ENCODE measurements at places on chromosomes 5 and 9. TPM values are rescaled to one million over a fixed set of nuclear protein-coding genes. Genes with fewer than 3 reads are reported as not detected.
A peak's percentile ranks its signal among the peaks of the same experiment; 100 is the strongest.

DNA sequence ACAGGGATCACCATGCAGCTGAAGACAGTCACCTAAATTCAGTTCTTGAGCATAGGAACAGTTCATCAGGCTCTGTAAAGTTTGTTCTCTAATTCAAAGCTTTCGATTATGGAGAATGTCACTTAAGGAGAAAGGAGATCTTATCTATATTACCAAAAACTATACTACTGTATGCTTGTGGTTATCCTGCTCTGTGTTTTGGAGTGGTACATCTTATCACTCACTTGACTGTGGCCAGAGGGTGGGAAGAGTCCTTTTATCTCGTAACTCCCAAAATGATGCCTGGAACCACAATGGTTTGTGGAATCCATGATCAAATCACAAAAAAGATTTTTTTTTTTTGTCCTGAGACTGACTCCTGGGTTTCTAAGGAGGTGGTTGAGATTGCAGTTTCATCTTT lies 230.7 kb downstream of the COMMD10 start:
- no peak for DNase-seq

DNA sequence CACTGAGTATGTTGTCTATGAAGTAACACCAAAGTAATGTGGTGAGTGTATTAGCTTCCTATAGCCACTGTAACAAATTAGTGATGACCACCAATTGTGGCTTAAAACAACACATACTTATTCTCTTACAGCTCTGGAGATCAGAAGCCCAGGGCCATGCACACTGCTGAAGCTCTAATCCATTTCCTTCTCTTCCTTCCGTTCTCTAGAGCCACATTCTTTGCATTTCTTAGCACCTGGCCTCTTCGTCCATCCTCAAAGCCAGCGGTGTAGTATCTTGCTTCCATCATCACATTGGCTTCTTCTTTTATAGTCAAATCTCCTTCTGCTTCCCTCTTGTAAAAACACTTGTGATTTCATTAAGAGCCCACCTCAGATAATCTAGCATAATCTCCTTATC lies 230.3 kb upstream of the RFX3 start:
- no peak for DNase-seq

Gene WWC1
- total RNA-seq = 48.4 TPM

GRCh38 chr5:127298656-127299055 lies 8.1 kb downstream of the MEGF10 start:
- no peak for DNase-seq

GRCh38 chr5:91978221-91978882 lies 595.2 kb upstream of the ARRDC3 start:
- DNase-seq = no peak

DNA sequence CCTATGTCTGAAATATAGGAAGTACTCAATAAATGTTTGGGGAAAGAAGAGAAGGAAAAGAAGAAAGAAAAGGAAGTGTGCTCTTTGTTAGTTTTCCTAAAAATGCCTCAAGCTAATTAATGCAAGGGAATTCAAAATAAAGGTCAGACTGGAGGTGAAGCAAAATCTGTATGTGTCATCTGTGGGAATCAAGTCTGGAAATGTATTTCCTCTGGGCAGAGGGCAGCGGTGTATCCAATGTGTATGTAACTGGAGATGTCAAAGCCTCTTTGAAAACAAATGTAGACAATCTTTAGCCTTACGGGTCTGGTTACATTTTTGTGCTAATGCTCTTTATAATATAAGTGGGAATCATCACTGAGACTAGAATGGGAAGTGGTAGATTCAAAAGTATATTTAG lies 471.4 kb downstream of the MAN2A1 start:
- DNase-seq = no peak

Gene PCDHB10
- total RNA-seq = 1.9 TPM

DNA sequence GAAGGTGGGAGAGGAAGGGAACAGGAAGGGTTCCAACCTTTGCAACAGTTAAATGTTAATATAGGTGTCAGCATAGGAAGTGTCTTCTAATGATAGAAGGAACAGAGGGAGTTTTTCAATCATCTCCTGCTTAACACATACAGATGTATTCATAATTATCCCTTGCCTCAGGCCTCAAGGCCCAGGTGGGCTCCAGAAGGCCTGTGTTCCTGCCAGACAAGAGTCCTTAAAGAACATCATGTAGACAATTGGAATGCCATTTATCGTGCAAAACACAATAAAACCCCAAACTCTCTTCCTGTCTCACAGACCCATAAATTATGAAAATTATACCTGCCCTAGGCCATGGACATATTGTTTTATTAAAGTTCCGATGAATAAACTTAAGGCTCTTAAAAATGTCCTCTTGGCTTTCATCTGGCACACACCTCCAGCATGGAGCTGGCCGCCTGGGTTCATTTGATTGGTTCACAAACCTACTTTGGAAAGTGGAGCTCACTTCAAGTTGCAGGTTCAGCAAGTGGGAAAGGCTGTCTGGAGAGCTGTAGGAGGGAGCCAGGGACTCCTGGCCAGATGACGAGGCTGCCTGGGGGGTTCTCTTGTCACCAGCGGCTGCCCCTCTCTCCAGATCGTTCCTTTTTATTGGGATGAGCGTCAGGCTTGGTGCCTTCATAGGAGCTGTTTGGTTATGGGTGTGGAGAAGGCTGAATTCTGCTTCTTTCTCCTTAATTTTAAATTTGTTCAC lies 17.5 kb downstream of the SPRY4 start:
- no peak for DNase-seq

Gene SHISAL2B
- total RNA-seq = 0.34 TPM

Gene PCA3
- 0.09 TPM for total RNA-seq

- no peak for DNase-seq
Measured at GRCh38 chr5:80198399-80198798, 57.4 kb downstream of the SERINC5 start.

- peak; percentile 36 for DNase-seq
Measured at GRCh38 chr5:24623031-24623430, 21.7 kb downstream of the CDH10 start.

DNA sequence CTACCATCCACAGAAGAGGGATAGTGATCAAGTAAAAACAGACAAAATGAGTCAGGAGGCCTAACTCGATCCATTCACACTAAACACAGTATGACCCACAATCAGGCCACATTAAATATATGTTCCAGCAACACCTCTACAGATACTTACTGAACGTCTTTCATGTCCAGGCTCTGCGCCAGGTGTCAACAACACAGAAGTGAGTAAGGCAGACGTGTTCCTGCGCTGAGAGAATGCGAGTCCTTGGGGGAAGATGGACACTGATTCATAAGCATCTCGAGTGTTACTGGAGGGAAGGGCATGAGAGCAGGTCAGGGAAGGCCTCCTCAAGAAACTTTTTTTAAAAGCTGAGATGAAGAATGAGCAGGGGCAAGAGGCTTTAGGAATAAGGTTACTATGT lies 164.3 kb upstream of the CLINT1 start:
- DNase-seq = no peak

- no peak for DNase-seq
Measured at GRCh38 chr5:142615948-142616347, 69.9 kb downstream of the FGF1 start.

DNA sequence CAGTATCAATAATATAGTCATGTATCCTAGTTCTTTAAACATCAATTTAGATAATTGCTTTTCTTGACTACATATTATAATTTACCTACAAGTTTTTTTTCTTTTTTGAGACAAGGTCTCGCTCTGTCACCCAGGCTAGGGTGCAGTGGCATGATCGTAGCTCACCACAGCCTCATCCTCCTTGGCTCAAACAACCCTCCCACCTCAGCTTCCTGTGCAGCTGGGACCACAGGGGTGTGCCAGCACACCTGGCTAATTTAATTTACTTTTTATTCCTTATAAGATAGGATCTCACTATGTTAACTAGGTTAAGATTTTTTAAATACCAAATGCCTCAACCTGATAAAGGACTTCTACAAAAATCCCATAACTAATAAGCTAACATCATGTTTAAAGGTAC lies 21.1 kb downstream of the UIMC1 start:
- DNase-seq = no peak

DNA sequence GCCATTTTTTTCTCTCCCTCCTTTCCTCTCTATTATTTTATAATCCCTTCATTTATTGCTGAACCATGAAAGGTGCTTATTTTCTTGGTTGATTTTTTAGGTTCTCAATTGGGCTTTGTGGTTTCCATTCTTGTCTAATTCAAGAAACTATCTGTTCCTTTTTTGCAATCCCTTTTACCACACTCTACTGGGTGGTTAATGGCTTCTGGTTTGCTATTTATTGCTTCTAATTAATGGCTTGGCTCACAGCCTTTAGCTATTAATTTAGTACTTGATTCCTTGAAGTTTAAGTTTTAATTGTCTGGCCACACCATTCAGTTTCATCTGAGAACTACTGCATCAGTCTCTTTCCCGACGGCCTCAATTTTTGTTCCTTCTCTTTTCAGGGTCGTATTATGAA lies 5.6 kb downstream of the FRRS1L start:
- DNase-seq = no peak

GRCh38 chr9:1170918-1171317 lies 120.8 kb downstream of the DMRT2 start:
- DNase-seq = no peak

Gene ZNF883
- 0.74 TPM for total RNA-seq

Gene PCAT7
- total RNA-seq = not detected

Gene SAXO1
- total RNA-seq = 0.54 TPM

DNA sequence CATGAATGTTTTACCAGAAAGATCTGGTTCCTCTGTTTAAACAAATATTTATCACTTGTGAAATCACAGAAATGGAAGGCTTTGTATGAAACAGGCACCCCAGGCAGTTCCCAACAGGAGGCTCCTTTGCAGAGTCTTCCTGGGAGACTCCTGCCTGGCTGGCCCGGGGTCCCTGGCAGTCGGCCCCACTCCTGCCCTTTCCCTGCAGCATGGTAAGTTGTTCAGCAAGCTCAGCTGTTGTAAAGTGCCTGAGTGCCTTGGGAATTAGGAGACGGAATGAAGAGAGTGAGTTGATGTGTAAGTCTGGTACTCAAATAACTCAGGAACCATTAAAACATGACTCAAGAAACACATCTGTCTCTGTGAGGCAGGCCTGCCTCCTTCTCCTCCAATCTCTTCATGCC lies 17.5 kb upstream of the LHFPL2 start:
- DNase-seq = no peak

DNA sequence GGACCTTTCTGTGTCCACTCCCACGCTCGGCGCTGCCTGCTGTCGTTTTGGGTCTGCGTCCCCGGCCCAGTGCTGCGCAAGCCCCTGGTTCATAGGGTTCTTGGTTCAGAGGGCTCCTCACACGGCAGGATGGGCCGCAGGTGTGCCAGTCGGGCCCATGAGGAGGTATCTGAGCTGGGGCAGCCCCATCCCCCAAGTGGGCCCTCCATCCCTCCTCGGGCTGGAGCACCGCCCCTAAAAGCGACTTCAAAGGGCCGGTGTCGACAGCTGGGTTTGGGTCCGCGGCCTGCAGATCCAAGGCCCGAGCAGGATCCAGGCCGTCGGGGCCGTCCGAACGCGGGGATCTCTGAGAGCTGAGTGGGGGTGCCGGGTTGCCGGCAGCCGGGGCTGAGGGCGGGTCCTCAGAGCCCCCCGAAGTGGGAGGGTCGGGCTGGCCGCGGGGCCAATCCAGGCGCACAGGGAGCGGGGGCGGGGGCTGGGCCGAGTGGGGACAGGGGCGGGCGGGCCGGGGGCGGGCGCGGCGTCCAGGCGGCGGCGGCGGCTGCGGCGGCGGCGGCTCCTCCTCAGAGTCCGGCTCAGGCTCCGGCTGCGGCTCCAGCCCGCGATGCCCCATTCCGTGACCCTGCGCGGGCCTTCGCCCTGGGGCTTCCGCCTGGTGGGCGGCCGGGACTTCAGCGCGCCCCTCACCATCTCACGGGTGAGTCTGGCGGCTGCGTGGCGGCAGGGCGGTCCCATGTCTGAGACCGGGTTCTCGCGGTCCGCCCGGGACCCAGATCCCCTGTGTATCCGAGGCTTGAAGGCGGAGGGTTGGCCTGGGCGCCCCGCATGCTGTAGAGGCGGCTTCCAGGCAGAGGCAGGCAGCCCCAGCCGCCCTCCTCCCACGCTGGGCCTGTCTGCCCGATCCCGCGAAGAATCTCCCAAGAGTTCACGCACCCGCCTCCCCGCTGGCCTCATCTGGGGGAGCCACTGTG lies at the start of gene PDLIM4:
Gene PDLIM4, plus strand, starts transcription at position 566 of the 971 bp plus-strand sequence. Its CDS starts 39 bp downstream, at position 605.
- DNase-seq = peak; percentile 78

DNA sequence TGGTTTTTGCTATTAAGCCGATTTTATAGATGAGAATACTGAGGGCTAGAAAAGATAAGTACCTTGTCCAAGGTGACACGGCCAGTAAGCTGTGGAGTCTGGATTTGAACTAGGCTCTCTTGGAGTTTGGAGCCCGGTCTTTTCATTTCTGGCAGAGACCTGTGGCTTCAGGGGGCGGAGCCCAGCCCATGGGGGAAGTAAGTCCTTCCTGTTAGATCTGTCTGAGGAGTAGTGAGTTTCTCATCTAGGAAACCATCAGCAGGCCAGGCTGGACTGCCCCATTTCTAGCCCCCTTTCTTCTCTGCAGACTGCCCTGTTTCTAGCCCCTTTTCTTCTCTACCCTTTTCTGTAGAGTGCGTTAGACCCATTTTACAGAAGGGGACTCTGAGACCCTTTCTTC lies 521 bp upstream of the PTGS1 start:
- no peak for DNase-seq

Gene FOXI1
- total RNA-seq = not detected

Gene SEMA4D
- 61.5 TPM for total RNA-seq

DNA sequence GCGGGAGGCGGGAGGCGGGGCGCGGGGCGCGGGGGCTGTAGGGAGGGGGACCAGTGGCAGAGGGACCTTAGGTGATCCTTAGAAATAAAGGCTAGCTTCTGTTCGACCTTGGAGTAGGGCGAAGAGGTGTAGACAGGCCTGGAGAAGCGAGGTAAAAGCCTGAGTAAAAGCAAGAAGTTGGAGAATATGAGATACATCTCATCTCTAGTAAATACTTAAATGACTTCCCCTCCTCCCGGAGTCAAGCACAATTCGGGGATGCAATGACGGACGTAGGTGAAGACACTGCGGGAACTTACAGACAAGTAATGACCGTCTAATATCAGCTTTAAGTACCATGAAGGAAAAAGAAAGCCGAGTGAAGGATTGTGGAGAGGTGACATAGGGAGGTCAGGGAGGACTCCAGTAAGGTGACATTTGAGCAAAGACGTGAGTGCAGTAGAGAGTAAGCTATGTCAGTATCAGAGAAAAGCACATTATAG lies 466 bp downstream of the SMC2 start:
- DNase-seq = no peak

Gene CCDC192
- total RNA-seq = 0.40 TPM

Gene FOXD4L6
- 0.31 TPM for total RNA-seq

Gene KCNV2
- total RNA-seq = not detected

- no peak for DNase-seq
Measured at GRCh38 chr5:1052641-1053390, 44.2 kb downstream of the NKD2 start.

- DNase-seq = no peak
Measured at GRCh38 chr9:76027416-76027815, 136.9 kb downstream of the PCSK5 start.

- DNase-seq = no peak
Measured at GRCh38 chr9:27335075-27335474, 38.1 kb upstream of the EQTN start.

- DNase-seq = no peak
Measured at GRCh38 chr9:133852431-133852830, 114.3 kb upstream of the SARDH start.

DNA sequence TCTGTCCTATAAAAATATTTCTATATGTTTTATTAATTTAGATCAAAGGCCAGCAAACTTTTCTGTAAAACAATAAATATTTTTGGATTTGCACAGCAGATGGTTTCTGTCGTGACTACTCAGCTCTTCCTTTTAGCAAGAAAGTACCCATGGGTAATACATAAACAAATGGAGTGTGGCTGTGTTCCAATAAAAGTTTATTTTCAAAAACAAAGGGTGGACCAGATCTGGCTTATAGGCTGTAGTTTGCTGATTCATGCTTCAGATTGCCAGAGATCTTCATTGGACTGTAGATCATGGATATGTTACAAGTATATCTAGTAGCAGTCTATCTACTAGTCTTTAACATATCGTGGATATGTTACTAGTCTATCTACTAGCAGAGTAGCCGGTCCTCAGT lies 590.5 kb downstream of the CSNK1G3 start:
- no peak for DNase-seq

All from lung (tissue), 17 donors.